Stimulated activated CD4-positive, alpha-beta T cell treated with anti-CD3 and anti-CD28 coated beads, Interleukin-1b, Interleukin-23, amount 100 ng/mL, for 1 hour (primary cell): ENCODE measurements at places on chromosomes 13 and 19.

GRCh38 chr19:30557212-30557611, 185.0 kb downstream of the ZNF536 start:
- DNase-seq: no peak

- no peak for DNase-seq
Observed at GRCh38 chr13:79724348-79725103, 243.6 kb downstream of the NDFIP2 start.

GRCh38 chr13:30739761-30740642, 4.7 kb downstream of the ALOX5AP start:
- DNase-seq: peak; percentile 15

DNA sequence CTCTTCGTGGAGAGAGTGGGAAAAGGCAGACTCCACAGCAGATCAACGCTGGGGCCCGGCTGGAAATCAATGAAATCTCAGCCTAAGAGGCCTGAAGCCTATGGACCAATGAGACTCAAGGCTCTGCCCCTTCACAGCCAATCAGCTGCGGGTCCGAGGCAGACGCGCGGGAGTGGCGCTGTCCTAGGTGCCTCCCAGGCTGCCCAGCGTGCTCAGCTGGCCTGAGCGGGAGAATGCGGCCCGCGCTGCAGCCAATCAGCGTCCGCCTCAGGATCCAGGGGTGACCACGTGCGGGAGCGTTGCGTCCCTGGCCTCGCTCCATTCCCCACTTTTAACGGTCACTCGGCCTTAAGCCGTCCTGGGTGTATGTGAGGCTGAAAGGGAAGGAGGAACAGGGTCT, at the start of gene ZBTB32:
ZBTB32 (plus strand) TSS at position 341 of the 400 bp plus-strand sequence. CDS start 10,069 bp downstream, outside the sequence.
- DNase-seq: no peak

- no peak for DNase-seq
Observed at GRCh38 chr13:93217721-93218261, 8.8 kb upstream of the GPC6 start.

- no peak for DNase-seq
Observed at GRCh38 chr13:98556968-98557631, 19.8 kb downstream of the STK24 start.
